Fibroblast of skin of back (primary cell): ENCODE measurements at places on chromosomes 5 and 9.

GRCh38 chr5:55232985-55233928, at the start of gene CCNO:
CCNO (minus strand) TSS chr5:55233608; CDS start chr5:55233523, 85 bp downstream.
- peak; percentile 72 for DNase-seq

GRCh38 chr9:125632321-125633115, 74.5 kb downstream of the MAPKAP1 start:
- no peak for DNase-seq

- no peak for DNase-seq
Observed at GRCh38 chr5:102539996-102540728, 41.4 kb upstream of the SLCO6A1 start.

GRCh38 chr5:6493681-6494454, 45.2 kb downstream of the UBE2QL1 start:
- no peak for DNase-seq
